ENCODE measurements at places on chromosomes 11 and 22.

DNA sequence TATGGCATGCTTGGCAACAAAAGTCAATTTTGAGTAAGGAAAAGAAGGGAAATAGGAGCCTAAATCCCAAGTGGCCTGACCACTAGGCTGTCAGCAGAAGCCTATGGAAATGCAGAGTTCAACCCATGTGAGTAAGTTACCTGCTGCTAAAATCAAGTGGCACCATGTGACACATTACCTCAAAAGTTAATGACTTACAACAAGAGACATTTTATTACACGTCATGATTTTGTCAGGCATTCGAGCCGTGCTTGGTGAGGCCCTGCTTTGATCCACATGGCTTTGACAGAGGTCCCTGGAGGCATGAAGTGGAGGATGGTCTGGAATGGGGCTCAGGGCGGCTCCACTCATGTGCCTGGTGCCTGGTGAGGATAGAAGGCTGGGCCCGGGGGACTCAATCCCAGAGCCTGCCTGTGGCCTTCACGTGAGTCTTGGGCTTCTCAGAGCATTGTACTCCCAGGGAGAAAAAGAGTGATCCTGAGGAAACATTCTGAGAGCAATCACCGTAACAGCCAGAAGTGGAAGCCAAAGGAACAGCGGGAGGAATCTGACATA, 339.1 kb upstream of the B3GAT1 start:
- no peak for DNase-seq

GRCh38 chr22:29704528-29705285, 15.1 kb upstream of the CABP7 start:
- peak; percentile 24 for DNase-seq

DNA sequence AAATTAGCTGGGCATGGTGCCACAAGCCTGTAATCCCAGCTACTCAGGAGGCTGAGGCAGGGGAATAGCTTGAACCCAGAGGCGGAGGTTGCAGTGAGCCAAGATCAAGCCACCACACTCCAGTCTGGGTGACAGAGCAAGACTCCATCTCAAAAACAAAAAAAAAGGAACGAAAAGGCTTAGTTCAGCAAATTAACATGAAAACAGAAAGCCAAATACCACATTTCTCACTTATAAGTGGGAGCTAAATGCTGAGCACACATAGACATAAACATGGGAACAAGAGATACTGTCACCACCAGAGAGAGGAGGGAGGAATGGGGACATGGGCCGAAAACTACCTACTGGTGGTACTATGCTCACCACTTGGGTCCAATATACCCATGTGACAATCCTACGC, 38.6 kb downstream of the SCGB1A1 start:
- no peak for DNase-seq

- no peak for DNase-seq
These were observed 624 bp upstream of the B4GALNT4 start for GRCh38 chr11:368414-369335.

GRCh38 chr11:66887526-66887925, 30.7 kb downstream of the LRFN4 start:
- no peak for DNase-seq

DNA sequence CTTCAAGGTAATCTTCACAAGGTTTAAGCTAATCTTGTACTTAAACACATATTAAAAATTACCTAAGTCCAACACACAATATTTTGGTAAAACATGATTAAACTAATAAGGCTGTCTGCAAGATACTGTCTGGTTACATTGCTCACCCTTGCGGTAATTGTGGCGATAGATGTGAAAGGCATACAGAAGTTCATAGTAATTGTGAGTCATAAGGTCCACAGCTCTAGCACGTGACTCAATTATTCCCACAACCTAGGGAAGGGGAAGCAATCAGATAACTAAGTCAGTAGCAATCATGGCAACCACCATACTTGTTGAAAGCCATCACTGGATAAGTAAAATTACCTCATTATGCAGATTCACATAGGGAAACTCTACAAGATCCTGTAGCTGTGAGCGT, 30.5 kb upstream of the FNBP4 start:
- no peak for DNase-seq

- no peak for DNase-seq
These were observed 368.2 kb upstream of the CADM1 start for GRCh38 chr11:115872416-115872815.

GRCh38 chr11:105227363-105227762, 87.8 kb upstream of the CARD18 start:
- DNase-seq, result no peak

- peak; percentile 21 for DNase-seq
These were observed 109.3 kb downstream of the GGTLC2 start for GRCh38 chr22:22753526-22754267.

GRCh38 chr11:88383447-88383846, 45.9 kb upstream of the CTSC start:
- no peak for DNase-seq

DNA sequence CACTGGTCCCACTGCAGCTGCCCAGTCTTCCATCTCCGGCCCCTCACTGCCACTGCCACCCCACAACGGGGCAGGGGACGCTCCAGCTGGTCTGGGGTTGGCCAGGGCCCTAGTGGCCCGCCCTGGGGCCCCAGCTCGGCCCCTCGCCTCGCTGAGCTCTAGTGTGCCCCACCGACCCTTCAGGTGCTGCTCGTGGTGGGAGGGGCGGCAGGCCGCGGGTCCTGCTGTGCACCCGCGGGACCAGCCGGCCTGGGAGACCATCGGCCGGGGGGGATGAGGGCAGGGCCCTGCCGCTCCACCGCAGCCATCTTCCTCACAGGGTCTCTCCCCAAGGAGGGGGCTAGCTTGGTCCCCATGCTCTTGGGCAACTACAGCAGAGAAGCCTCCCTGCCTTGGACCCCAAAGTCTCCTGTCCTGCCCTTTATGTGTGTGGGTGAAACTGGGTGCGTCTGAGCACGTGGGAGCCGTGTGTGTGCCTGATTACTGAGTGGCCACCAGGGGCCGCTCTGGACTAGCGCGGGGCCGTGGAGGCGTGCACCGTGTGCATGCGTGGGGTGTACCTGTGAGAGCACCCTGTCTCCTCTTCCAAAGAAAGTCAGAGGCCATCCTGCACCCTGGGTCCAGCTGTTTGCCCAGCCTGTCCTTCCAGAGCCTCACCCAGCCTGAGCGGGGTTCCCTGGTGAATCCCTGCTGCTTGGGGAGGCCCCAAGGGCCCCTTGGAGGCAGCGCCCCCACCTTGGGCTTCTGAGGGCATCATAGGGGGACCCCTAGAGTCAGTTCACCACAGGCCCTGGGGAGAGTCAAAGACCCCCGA, 6.0 kb upstream of the ACR start:
- no peak for DNase-seq
